ENCODE measurements at places on chromosomes 16 and 17.

DNA sequence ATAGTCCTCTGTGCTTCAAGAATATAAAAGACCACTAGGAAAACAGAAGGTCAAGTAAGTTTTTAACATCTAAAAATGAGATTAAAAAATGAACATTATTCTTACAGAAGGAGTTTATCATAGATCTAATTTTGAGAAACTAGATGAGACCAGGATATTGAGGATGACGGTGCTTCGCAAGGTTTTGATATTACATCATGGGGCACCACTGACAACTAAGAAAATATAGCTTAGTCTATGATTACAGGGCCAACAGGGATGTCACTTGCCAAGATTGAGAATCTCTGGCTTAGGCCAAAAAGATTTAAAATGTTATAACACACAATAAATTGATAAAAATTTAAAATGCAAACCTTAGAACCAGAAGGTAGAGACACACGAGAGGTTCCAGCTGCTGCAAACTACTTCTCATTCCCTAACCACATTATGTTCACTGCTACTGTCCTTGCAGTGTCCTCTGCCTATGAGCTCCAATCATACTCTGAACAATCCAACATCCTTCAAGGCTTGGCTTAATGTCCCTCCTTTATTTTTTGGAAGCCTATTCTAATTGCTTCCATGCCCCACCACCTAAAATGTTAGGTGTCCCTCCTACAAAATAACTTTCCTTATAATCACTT, 33.2 kb downstream of the USP32 start:
- DNase-seq = no peak

- DNase-seq = no peak
Observed at GRCh38 chr16:87648236-87648635, 45.9 kb downstream of the JPH3 start.

DNA sequence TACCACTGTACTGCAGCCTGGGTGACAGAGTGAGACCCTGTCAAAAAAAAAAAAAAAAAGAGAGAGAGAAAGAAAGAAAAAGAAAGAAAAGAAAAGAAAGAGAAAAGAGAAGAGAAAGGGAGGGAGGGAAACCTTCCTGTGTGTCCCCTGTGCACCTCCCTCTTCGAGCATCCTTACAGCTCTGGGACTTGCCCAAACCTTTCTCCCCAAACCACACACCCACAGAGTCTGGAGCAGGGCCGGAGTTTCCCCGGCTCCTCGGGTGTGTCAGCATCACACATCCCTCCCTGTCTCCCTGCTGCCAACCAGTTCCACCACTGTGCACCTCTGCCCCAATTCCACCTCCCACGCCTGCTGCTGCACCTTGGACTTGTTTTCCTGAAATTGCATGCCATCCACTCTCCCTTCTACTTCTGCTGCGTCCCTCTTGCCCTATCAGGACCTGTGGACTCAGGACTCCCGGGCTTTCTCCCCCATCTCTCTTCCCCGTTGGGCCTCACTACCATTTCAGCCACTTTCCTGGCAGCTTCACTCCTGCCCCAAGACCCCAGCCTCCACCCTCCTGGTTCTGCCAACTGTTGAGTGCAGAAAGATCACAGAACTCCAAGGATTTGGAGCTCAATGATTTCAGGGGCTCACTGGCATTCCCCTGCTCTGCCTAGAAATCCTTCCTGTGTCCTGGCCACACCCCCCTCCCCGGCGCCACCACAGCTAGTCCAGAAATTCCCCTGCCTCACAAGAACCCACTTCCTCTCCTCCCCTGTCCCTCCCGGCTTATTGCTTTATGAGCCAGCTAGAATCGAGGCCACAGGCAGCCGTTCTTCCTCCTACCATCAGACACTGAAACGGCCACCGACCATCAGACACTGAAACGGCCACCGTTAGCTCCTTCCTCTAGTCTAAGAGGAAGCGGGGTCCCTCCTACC, 3.7 kb upstream of the CDK3 start:
- DNase-seq = no peak

GRCh38 chr16:50711040-50711439, 17.6 kb downstream of the NOD2 start:
- no peak for DNase-seq

DNA sequence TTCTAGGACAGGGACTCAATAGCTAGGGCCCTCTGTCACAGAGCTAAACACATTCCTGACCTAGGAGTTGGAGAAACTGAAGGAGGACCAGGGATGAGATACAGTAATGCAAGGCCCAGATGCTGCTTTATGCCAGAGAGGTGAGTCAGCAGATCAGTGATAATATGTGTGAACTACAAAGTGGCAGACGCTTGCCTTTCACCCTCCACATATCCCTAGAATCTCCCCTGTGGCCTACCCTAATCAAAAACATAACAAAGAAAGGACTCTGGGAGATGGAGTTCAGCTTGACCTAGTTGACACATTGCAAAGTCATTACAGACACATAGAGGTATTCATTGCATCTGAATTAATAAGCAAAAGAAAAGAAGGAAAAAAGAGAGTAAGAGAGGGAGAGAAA, 417.6 kb upstream of the DYNLRB2 start:
- DNase-seq = no peak

DNA sequence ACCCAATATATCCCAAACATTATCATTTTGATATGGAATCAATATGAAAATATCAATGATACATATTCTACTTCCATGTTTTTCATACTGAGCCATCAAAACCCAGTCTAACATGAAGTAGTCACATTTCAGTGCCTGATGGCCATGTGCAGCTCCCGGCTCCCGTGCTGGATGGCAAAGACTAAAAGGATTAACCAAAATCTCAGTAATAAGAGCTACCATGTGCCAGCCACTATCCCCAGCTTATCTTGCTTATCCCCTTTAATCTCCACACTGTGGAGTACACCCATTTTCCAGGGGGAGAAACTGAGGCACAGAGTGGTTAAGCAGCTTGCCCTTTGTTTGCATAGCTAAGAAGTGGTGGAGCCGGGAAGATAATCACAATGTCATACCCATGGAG, 9.2 kb downstream of the CD300LG start:
- no peak for DNase-seq

GRCh38 chr16:68470461-68471150, 22.3 kb upstream of the SMPD3 start:
- no peak for DNase-seq

GRCh38 chr16:88458773-88459235, 5.7 kb downstream of the ZFPM1 start:
- DNase-seq = no peak

DNA sequence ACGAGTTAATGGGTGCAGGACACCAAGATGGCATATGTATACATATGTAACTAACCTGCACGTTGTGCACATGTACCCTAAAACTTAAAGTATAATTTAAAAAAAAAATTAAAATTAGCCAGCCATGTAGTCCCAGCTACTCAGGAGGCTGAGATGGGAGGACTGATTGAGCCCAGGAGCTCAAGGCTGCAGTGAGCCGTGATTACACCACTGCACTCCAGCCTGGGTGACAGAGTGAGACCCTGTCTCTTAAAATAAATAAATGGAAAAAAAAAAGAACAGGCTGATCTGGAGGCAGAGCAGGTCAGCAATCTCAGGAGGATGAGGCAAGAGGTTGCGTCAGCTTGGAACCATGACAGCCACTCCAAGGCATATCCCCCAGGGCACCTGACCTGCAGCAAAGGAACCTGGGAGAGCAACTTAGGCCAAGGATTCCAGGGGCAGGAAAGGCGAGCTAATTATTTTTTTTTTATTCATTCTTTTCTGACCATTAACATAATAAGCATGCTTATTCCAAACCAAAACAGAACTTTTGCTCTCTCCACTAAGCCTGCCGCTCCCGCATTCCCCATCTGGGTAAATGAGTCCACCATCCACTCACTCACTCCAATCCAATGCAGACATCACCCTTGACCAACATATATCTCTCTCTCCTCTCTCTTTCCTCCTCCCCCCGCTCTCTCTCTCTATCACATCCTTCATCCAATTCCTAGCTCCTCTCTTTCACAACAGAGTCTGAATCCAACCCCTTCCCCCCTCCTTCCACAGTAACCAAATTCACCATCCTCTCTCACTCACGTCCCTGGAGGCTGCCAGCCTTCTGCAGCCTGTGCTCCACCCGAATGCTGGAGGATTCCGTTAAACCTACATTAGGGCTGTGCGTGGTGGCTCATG, 47.7 kb downstream of the TK2 start:
- DNase-seq = no peak

DNA sequence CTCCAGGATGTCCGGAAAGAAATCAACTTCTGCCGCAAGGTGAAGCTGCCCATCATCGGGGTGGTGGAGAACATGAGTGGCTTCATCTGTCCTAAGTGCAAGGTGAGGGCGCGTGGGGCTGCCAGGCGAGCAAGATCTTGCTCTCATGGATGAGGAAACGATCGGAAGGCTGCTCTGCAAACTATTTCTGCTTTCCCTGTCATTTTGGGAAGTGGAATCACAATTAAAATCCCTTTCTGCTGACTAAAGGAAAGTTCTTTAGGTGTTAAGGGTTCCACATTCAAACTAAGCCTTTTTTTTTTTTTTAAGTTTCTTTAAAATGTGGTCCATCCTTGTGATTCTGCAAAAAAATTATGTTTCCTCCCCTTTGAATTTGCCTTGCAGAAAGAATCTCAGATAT, 17.7 kb downstream of the NUBP1 start:
- no peak for DNase-seq

DNA sequence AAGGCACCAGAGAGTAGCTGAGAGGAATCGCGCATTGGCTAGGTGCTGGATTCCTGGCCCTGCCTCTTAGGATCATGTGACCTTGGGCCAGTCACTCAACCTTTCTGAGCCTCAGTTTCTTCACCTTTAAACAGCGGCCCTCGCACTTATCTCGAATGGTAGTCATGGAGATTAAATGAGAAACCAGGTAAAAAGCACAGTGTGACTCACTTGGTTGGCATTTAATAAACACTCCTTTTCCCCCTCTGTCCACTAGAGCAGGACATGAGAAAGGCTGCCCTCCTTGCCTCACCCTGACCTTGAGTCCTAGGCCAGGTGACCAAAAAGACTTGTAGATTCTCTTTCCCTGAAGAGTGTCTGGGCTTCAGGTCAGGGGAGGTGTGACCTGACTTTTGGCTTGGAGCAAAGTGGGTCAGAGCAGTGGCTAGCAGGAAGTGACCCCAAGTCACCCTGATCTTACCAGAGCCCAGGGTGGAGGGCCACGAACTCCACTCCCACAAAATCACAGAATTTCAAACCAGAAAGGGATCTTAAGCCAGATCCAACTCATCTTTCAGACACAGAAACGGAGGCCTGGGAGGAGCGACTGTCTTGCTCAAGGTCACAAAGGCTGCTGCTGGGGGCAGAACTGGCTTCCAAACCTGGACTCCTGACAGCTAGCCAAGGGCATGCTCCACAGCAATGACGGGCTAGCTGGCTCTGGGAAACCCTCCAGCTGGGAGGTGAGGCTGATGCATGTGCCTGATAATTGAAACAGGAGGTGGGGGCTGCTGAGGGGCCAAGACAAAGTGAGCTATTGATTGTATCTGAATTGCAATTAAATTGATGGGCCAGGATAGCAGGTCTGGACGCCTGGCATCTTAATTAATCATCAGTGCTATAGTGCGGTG, 65.2 kb downstream of the PIPOX start:
- DNase-seq = no peak

DNA sequence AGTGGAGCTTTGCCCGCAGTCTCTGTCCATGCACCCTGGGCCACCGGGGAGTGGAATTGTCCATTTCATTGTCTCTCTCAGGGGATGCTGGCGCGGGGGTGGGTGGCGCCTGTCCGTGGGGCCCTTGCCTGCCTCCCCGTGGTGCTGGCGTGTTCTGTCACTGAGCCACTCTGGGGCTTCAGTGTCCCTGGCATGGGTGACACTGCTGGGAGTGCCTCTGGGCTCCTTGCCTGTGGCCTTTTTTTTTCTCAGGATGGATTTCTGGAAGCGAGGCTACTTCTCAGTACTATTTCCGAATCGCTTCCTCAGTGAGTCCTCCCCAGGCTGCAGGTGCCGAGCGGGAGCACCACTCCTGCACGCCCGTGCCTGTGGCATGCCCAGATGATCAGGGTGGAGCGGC, 55.0 kb downstream of the PDPK1 start:
- DNase-seq = no peak

DNA sequence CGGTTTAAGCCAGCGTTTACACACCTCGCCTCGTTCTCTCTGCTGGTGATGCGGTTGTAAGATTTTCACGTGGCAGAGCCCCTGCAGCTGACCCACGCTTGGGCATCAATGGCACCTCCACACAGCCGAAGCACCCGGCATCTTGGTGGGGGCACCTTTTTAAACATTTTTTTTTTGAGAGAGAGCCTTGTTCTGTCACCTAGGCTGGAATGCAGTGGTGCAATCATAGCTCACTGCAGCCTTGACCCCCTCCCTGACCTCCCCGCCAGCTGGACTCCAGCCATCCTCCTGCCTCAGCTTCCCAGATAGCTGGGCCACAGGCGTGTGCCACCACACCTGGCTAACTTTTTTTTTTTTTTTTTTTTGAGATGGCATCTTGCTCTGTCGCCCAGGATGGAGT, 4.9 kb downstream of the WDR90 start:
- no peak for DNase-seq

GRCh38 chr17:72463287-72464102, 342.7 kb downstream of the SOX9 start:
- DNase-seq = no peak

- DNase-seq = no peak
Observed at GRCh38 chr16:8798174-8798527, 512 bp downstream of the PMM2 start.

GRCh38 chr16:65876056-65876408, 490.5 kb upstream of the CDH5 start:
- no peak for DNase-seq

DNA sequence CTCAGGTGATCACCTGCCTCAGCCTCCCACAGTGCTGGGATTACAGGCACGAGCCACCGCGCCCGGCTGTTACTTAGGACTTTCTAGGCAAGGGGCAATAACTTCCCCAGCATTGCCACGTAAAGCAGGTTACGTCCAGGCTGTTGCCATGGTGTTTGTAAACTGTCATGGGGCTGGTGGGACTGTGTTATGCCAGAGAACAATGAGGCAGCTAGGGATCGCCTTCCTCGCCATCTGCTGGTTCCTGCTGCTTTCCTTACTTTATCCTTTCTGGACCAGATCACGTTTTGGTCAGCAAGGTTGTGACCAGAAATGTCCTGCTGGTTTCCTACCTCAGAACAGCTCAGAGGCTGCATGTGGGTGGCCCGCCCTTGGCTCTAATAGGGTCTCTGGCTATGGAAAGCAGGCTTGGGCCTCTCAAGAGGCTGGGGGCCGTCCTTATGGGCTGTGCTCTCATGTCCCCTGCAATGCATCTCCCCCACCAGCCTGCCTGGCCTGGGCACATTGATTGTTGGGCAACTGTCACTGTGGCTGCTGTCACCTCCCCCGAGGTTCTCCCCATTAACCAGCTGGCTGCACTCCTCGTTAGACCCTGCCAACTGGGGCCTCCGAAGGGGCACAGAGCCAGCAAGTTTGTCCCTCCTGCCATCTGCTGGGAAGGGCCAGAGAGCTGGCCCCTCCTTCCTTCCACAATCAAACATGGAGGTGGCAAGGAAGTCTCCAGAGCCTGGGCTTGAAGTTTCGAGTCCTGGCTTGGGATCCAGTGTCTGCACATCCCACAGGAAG, 28.2 kb upstream of the ZC3H18 start:
- no peak for DNase-seq

All from activated CD4-positive, alpha-beta T cell treated with anti-CD3 and anti-CD28 coated beads, Interleukin-2, amount 50 U/mL, for 4 hours (primary cell).